Activated CD4-positive, CD25-positive, alpha-beta regulatory T cell (primary cell): ENCODE measurements at places on chromosomes 3 and 15.

GRCh38 chr15:56369234-56369633 is 4.0 kb downstream of the TEX9 start:
- DNase-seq, result no peak

DNA sequence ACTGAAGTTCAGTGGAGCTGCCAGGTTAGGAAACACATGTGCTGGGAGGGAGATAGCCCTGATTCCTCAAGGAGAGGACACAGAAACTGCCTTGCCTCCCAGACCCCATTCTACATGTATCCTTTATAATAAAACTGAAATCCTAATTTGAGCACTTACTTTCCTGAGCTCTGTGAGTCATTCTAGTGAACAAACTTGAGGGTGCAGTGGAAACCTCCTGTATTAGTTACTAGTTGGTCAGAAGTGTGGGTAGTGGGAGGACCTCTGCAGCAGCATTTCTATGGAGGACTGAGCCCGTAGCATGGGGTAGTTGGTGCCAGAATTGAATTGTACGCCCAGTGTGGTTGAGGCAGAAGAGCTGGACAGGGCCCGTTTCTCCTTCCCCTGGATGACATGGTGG is 23.9 kb downstream of the ATP1B3 start:
- no peak for DNase-seq

DNA sequence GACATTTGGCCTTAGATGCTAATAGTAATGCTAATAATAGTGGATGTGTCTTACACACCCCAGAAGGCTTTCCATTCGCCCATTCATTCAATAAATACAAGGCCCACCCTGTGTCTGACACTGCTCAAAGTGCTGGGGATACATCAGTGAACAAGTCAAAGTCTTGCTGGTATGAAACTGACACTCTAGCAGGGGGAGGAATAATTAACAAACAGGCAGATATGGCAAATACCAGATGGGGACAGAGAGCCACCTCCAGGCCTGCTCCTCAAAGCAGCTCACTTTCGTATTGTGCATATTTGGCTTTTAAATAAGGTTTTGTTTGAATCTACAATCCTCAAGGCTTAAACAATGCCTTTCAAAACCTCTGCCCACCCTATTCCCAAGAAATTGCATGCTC is 28.3 kb upstream of the LYZL4 start:
- no peak for DNase-seq

- no peak for DNase-seq
Measured at GRCh38 chr3:177294221-177294620, 96.9 kb upstream of the TBL1XR1 start.

- no peak for DNase-seq
Measured at GRCh38 chr3:177295116-177295515, 97.8 kb upstream of the TBL1XR1 start.

- no peak for DNase-seq
Measured at GRCh38 chr3:49346797-49347251, 7.0 kb upstream of the USP4 start.

- no peak for DNase-seq
Measured at GRCh38 chr15:78404125-78404524, 33.9 kb upstream of the IREB2 start.

DNA sequence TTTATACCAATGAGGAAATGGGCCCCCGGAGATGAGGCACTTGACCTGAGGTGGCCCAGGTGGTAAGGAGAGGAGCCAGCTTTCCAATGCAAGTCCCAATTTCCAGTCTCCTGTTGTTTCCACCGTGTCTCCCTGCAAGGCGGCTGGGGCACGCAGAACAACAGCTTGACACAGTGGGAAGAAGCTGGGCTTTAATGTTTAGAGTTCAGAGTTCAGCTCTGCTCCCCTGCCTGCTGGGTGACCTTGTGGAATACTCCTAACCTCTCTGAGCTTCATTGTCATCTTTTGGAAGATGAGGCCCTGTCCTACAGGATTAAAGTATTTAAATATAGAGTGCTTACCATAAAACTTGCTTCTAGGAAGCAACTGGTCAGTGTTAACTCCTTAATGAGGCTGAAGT is 80.3 kb downstream of the SMAD3 start:
- no peak for DNase-seq

DNA sequence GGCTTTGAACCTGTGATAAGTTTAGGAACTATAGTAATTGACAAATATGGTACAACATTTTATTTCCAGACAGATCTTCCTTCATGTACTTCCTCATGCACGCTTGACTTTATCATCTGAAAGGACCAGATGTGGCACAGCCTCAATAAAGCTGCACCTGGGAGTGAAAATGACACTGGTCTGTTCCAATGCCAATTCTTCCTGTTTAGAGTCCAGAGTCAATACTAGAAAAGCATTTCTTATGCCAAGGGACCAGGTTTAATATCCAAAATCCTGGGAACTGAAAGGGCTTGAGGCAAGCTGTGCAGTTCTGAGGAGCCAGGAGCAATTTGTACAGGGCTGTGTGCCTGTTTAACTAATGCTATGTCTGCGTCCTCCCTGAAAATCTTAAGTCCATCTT is 15.3 kb downstream of the DPH6 start:
- no peak for DNase-seq

DNA sequence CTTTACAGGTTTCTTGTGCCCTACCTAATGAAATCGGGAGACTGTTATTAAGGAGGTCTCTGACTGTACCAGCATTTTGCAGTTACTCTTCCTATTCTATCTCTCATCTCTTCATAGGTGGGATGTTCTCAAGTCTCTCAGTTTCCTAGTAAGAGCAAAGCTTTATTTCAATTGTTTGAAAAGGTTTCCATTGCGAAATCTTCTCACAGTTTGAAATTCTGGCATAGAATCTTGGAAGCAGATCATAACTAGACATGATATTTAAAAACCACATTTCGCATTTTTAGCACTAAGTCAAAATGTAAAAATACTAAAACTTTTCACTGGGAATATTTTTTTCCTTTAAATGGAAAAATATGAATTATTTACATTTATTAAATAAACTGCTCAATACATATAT is 1311.4 kb downstream of the ROBO2 start:
- DNase-seq, result no peak

- DNase-seq, result no peak
Measured at GRCh38 chr3:46557814-46558183, 8.3 kb downstream of the LRRC2 start.

- DNase-seq, result no peak
Measured at GRCh38 chr3:134312873-134313846, 61.1 kb downstream of the AMOTL2 start.

DNA sequence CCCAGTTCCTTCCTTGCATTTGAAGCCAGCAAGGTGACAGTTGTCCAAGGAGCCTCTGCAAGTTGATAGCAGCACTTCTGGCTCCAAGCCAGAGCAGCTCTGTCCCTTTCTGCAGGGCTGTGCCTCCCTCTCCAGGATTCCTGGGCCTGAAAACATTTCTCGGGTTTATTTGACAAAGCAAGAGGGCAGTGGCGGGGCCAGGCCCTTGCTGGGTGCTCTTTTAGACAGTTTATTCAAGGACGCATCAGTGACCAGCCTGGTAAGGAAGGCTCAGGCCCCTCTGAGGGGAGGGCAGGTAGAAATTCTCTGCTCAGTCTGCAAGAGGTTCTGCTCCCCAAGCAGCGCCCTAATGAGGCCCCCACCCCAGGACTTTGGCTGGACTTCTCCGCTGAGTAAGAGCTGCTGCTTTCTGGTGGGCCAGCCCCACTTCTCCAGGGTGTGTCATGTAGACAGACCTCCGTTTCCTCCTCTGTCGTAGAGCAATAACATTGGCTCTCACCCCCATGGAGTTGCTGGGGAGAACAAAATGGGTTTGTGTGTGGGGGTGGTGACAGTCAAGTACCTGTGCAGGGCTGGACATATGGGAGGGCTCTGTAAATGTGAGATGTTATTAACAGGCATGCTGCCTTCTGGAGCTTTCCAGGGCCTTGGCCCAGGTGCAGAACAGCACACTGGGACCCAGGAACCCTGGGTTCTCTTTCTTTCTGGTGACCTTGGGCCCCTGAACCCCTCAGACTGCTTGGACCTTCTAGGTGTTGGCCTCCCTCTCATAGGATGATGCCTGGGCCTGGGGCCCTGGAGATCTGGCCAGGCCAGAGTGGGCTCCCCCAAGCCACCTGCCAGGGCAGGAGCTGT is 146.2 kb upstream of the TLE3 start:
- DNase-seq, result no peak

DNA sequence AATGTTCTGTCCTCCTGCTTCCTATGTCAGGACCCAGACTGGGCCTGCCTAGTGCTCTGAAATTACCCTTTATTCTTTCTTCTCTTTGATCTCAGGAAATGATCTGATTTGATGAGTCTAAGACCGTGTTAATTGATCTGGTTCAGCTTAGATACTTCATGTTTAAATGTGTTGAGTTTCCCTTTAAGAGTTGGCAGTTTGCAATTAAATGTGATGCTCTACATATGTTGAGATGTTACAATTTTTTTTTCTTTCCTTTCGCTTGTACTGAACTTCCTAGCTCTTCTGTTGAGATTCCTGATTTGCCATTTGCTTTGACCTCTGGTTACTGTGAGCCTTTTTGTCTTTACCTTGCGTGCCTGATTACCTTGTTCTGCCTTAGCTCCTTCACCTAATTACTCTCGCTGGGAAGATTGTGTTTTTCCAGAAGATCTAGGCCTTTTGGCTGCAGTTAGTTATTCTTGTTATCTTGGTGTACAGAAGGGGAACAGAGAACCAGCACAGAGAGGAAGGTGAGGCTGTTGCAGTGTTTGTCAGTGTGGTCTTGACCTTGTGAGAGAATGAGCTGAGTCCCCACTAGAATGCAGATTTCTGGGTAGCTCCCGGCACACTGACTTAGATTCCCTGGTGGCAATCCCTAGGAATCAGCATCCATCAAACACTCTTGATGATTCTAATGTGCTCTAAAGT is 203.6 kb downstream of the EDEM1 start:
- no peak for DNase-seq

- DNase-seq, result no peak
Measured at GRCh38 chr3:65776081-65776480, 262.6 kb downstream of the MAGI1 start.

DNA sequence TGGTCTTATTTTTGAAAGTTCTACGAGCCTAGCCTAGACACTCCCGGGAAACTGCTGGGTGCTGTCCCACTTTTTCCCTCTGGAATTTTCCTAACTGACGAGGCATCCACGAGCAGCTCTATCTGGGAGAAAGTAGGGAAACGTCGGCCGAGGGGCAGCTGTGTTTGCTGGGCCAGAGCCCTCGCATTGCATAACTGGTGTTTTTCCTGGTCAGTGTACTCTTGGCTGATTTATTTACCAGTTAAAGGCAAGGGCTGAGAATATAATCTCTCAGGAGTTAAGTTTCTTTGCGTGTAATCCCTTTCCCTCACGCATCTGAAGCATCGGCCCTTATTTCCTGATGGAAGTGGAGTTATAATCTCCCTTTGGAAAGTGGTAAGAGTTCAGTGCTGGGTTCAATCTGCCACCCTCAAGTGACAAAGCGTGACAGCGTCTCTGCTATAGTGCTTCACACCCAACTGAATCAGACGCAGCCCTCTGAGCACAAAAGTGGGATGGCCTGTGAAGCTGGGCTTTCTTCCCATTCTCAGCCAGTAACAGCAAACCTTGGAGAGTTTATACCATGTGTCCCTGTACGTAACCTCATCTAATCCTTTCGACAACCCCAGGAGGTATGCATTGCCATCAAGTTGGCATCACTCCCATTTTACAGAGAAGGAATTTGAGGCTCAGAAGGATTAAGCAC is 311.5 kb downstream of the RORA start:
- DNase-seq, result no peak

DNA sequence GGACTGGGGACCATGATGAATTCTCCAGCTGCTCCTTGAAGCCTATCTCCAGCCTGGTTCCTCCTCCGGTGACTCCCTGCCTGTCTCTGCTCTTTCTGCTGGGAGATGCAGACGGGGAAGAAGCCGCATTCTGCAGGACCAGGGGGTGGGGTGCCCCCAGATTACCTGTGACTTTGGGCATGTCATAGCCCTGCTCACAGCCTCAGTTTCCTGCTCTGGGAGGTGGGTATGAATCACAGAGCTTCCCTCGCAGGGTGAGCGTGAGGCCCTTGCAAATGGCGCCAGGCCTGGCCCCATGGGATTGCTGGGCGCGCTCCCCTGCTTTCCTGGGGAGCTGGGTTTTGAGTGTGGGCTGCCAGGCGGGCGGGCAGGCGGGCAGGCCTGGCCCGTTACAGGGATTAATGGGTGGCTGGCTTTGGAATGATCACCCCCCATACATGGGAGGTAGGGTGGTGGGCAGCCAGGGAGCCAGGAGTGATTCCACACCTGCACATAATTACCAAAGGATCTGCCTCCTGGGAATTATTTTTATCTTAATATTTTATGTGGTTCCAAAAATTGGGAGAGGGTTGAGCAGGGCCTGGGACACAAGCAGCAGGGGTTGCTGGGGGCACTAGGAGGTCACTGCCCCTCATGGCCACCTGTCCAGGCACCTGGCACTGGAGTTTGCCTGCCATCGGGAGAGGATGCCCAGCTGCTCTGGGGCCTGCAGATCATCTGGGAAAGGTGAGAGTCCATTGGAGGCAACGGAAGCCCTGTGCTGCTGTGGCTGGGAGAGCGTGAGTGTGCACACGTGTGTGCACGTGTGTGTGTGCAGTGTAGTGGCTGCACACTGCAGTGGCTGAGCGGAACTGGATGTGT is 106.8 kb downstream of the WNT7A start:
- no peak for DNase-seq

- DNase-seq, result no peak
Measured at GRCh38 chr3:127706785-127707351, 34.1 kb downstream of the ABTB1 start.

DNA sequence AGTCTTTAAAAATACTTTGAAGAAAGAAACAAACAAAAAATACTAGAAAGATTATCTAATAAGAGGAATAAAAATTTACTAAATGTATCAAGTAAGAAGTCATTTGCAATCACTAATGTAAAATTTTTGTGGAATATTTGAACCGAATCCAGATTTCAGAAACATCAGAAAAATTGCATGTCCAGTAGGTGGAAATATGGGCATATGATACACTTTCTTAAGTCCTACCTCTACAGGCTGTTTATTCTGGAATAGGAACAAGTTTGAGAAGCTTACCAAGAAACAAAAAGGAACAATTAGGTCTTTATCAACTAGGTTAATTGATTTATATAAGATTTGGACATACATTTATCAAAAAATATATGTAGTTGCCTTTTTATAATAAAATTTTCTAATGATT is 292.9 kb upstream of the ROBO1 start:
- DNase-seq, result no peak

GRCh38 chr3:195548006-195548405 is 4.9 kb upstream of the PPP1R2 start:
- no peak for DNase-seq

DNA sequence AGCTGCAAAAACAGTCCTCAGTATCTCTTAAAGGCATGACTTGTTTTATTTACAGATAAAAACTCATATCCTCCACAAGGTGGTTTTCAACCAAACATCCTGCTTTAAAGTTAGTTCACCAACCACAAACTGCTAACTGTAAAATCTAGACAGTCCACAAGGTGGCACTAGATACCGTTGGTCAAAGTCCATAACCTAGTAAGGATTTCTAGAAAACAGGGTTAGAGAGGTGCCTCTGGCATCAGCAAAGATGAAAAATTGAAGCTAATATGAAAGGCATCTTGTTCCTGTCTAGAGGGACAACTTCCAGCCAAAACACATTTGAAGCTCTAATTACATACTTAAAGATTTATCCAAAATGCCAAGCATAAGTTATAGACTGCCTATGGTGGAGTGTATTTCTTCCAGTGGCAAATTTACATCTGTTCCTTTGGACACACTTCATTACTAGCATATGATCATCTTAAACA is 56.0 kb downstream of the ZMAT3 start:
- no peak for DNase-seq
